ENCODE measurements at places on chromosomes 2 and 18.

GRCh38 chr2:155250800-155251199 is 552.3 kb downstream of the KCNJ3 start:
- no peak for DNase-seq

GRCh38 chr18:78820161-78820834 is 159.3 kb upstream of the SALL3 start:
- no peak for DNase-seq

GRCh38 chr2:127324635-127325034 is 30.7 kb upstream of the ERCC3 start:
- DNase-seq, result no peak

DNA sequence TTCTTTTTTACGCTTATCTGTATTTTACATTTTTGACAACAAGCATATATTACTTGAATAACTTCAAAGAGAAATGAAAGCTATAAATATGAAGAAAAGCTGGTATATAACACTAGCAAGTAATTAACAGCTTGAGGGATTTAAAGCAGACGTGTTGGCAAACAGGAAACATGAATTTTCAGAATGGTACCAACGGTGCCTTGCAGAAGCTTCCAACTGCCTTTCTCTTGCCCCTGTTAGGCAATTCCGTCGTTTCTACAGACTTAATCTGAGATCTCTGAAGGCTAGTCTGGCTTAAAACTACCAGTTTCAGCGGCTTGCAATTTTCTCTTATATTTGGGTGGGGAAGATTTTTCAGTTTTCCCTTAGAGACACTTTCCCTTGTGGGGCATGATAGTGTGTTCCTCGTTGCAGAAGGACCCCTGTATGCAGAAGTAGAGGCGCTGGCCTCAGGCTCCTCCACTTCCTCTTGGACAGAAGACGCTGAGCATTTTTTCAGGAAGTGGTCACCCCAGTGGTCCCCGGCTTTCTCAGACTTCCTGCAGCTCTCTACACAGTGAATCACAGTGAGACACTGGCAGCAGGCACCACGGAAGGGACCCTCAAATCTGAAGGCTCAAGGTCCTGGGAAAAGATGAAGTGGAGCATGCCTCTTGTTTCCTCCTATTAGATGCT is 56.2 kb upstream of the SLC16A14 start:
- no peak for DNase-seq

DNA sequence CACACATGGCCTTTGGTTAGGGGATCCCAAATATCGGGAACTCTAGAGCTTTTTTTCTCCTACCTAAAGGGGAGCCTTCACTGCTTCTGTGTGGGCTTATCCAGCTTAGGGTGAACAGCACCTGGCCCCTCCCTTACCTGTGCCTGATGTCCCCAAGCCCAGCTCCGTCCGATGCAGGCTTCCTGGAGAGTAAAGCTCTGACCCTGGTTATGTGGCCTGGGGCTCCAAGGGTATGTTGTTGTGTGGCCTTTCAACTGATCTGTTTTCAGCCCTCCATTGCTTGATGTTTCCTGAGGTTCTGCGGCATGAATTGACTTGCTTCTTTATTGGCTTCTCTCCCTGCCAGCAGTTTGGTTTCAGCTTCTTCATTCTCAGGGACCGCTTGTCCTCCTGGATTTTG is 66.0 kb downstream of the RAB31 start:
- no peak for DNase-seq

- no peak for DNase-seq
Measured at GRCh38 chr2:59296279-59296678, 1055.2 kb upstream of the FANCL start.

GRCh38 chr2:215218587-215219577 is 80.5 kb upstream of the ABCA12 start:
- DNase-seq, result no peak

- DNase-seq, result no peak
Measured at GRCh38 chr2:178108176-178108575, 4.1 kb upstream of the RBM45 start.

DNA sequence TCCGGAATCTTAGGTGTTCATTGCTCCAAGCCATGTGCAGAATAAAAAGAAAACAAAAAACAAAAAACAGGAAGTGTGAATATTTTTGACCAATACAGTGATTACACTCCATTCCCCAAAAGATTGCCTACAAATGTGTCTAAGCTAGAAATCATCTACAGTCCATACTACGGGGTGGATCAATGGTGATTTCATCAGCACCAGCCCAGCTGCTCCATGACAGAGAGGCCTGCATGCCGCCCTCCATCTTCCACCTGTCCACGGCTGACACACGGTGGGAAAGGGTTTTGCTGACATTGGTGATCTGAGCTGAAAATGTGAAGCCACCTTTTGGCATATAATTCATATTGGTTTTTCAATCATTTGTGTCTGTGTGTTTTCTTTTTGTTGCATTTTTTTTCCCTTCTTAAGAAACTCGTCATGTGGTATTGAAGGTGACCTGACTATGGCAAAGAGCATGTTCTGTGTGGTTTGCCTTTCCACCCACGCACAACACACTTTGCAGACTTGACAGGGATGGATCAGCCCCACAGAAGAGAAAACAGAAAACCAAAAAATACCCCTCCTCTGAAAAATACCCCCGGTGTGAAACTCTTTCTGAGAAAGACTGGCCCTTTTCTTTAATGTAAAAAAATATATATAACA is 533.1 kb downstream of the RNF144A start:
- no peak for DNase-seq

GRCh38 chr2:145094370-145094769 is 574.5 kb upstream of the ZEB2 start:
- DNase-seq, result no peak

- DNase-seq, result no peak
Measured at GRCh38 chr2:171412571-171413175, 21.1 kb downstream of the METTL8 start.

DNA sequence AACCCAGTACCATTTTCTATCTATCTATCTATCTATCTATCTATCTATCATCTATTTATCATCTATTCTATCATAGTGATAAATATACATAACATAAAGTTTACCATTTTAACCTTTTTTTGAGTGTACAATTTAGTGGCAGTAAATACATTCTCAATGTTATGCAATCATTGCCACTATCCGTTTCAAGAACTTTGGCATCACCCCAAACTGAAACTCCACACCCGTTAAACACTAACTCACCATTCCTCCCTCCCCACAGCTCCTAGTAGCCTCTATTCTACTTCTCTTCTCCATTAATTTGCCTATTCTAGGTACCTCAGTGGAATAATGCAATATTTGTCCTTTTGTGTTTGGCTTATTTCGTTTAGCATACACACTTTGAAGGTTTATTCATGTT is 82.5 kb upstream of the KCNE4 start:
- DNase-seq, result no peak

DNA sequence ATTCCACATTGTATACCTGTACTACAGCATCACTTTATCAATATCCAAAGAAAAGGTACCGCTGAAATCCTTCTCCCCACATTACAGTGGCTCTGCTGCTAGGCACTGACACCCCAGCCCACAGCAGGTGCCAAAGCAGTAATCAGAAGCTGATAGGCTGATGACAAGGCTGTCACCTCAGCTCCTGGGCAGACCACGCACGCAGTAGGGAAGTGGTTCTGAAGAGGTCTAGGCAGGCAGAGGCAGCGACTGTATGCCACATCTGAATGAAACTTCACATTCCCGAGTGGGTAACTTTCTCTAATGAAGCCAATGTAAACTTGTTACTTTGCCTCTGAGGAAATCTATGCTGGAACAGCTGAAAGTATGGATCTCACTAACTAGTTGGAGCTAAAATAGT is 113.0 kb downstream of the MEP1B start:
- DNase-seq, result no peak

GRCh38 chr2:168461178-168461941 is 5.3 kb downstream of the CERS6 start:
- no peak for DNase-seq

Data from LNCaP clone FGC (cell line).